NCI-H1092 treated with DMSO at 0.1 percent for 48 hours (cell line): ENCODE measurements at places on chromosomes 6 and 20.

DNA sequence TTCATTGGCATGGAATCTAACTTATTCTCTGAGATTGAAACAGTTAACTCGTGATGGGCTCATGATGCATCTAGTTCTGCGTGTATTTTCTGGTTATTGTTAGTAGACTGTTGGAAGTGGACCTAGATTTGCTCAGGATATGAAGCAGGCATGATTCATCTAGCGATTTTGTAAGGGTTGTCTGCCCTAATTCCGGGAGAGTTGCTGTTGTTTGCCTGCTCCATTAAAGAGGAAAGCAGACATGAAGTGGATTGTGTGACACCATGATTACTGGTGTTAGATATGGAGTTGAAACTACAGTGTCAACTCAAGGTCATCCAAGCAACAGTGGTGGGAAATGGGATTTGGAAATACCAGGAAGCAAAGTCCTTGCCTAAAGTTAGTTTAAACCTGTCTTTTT is 41.0 kb downstream of the SOX4 start:
- DNase-seq = no peak

DNA sequence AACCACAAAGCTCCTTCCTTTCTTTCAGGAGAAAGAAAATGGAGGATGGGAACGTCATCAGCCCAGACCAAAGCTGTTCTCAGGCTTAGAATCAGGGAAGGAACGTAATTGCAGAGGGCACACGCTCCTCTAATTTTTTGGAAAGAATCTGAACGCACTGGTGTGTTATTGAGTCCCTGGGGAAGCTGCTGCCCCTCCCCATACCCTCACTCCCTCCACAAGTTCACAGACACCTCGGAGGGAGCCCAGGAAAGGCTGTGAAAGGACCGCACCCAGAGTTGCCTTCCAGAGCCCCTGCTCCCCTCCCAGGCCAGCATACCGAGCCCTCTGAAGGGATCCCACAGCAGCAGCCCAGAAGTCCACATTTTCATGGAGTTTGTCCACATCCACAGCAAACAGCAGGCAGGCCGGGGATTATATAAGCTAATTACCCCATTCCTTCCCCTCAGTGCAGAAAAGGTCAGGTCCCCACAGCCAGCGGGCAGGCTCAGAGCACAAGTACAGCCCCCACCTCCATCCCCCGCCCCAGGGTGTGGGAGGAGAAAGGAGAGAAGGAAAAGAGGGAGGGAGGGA is 53.7 kb downstream of the ANKRD60 start:
- DNase-seq = no peak

GRCh38 chr6:14665827-14666724 is 548.5 kb downstream of the CD83 start:
- no peak for DNase-seq

DNA sequence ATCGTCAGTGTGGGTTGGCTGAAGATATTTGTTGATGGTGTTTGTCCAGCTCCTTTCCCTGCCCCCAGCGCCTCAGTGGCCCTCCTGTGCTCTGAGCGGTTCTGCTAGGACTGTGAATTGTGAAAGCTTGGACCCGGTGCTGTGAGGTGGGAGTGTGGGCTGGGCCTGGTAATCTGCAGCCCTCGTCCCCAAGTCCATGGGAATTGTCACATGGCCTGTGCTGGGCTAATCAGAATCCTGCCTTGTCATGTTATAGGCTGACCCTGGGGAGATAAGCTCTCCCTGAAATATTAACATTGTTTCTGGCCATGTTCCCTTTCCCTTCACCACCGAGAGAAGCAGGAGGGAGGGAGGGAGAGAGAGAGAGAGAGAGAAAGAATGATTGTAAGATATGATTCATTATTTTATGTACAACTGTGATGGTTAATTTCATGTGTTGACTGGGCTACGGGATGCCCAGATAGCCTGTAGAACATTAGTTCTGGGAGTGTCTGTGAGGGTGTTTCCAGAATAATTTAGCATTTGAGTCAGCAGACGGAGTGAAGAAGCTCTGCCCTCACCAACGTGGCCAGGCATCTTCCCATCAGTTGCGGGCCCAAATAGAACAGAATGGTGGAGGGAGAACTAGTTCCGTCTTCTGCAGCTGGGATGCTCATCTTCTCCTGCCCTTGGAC is 62.4 kb downstream of the TFAP2C start:
- DNase-seq = no peak

GRCh38 chr6:135087803-135088202 is 33.2 kb upstream of the HBS1L start:
- DNase-seq = no peak

GRCh38 chr6:139295901-139296300 is 4.1 kb upstream of the TXLNB start:
- DNase-seq = no peak

GRCh38 chr6:21883595-21884328 is 290.2 kb downstream of the SOX4 start:
- DNase-seq = no peak

GRCh38 chr6:45676380-45676779 is 298.6 kb upstream of the SUPT3H start:
- no peak for DNase-seq

- peak; percentile 64 for DNase-seq
Measured at GRCh38 chr6:167766986-167767714, 59.6 kb upstream of the AFDN start.

DNA sequence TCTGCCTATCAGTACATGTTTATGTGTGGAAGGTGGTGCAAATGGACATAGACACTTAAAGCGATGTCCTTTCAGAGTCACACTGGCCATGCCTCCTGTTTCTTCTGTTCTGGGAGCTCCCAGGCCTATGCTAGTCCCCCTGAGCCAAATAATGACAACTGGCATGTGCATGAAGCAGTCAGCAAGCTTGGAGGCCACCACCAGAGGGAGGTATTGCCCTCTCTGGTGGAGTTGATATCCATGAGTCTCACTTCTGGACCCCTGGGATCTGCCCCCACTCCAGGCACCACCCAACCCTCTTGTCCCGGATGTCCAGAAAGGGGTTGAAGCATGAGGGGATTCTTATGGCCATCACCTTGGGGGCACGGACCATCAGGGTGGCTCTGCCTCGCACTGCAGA is 172.2 kb downstream of the AIG1 start:
- DNase-seq = peak; percentile 6

DNA sequence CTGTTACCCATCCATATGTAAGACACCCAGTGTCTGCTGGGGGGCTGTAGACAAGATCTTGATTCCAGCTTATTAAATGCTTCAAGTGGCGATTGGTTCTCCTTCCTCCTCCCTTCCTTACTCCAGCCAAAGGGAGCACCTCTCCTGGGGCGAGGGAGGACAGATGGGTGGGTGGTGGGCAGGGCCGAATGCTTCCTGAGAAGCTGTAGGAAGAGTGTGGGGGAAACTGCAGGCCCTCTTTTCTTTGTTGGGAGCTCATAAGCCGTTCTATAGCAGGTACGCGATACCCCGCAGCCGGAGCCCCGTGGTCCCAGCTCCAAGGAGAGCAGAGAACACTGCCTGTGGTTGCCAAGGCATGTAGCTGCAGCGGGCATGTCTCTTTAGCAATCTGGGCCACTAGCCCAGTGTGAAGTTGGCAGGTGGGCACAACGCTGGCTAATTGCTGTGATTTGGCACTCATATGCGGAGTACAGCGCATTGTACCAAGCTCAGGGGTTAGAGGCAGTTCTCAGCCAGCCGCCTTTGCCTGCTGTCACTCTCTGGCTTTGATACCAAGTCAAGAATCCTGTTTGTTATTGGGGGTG is 14.7 kb upstream of the KCNG1 start:
- peak; percentile 85 for DNase-seq

- DNase-seq = peak; percentile 34
Measured at GRCh38 chr6:37547564-37548061, 47.9 kb upstream of the CCDC167 start.

DNA sequence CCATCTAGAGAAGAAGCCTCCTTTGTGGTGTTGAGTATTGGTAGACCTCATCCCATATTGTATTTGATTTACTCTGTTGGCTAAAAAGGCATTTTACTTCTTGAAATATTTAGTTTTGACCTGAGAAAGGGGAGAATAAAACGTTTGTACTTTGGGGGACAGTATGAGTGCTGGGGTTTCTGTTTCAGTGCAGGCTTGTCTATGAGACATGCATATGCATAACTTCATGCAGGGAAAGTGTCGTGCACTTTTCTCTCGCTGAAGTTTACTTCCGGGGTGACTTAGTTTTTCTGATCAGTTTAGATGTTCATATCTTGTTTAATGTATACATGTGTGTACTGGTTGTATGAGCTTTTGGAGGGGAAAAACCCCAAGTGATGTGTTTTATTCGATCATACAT is 59.5 kb downstream of the UTRN start:
- DNase-seq = no peak

- DNase-seq = no peak
Measured at GRCh38 chr6:44037847-44038542, 89.3 kb downstream of the MRPL14 start.

- DNase-seq = no peak
Measured at GRCh38 chr6:81906709-81907204, 154.3 kb upstream of the TENT5A start.
